ENCODE measurements at places on chromosomes 16 and 17. TPM values are rescaled to one million over a fixed set of nuclear protein-coding genes. Genes with fewer than 3 reads are reported as not detected.

PLLP gene
- 0.30 TPM for total RNA-seq

KRTAP2-1 gene
- total RNA-seq = not detected

TP53TG3C gene
- total RNA-seq = not detected

NXPH3 gene
- total RNA-seq = 1.2 TPM

CMTM4 gene
- 27.3 TPM for total RNA-seq

SDR42E2 gene
- total RNA-seq = not detected

MLST8 gene
- total RNA-seq = 32.8 TPM

CTRL gene
- total RNA-seq = 0.99 TPM

FAM20A gene
- 0.86 TPM for total RNA-seq

SCGB1C2 gene
- not detected for total RNA-seq

ST6GALNAC1 gene
- total RNA-seq = not detected

HS3ST2 gene
- total RNA-seq = not detected

SARM1 gene
- total RNA-seq = 14.9 TPM

MYL4 gene
- total RNA-seq = 61.9 TPM

UNK gene
- total RNA-seq = 51.4 TPM

HASPIN gene
- 15.9 TPM for total RNA-seq

FBXL16 gene
- 1.7 TPM for total RNA-seq

CFAP97D1 gene
- not detected for total RNA-seq

KRTAP4-7 gene
- not detected for total RNA-seq

OMG gene
- not detected for total RNA-seq

WNT3 gene
- 11.9 TPM for total RNA-seq

AIPL1 gene
- not detected for total RNA-seq

IL17C gene
- not detected for total RNA-seq

MYH8 gene
- total RNA-seq = 0.18 TPM

RCVRN gene
- 0.06 TPM for total RNA-seq

KRT17 gene
- 134 TPM for total RNA-seq

LITAFD gene
- total RNA-seq = not detected

KRT32 gene
- not detected for total RNA-seq

RPL27 gene
- total RNA-seq = 3,033 TPM

CIBAR2 gene
- 0.41 TPM for total RNA-seq

ZNF624 gene
- total RNA-seq = 18.0 TPM

DOC2B gene
- not detected for total RNA-seq

HAP1 gene
- 0.08 TPM for total RNA-seq

Data from SJCRH30 (cell line).